ENCODE measurements at places on chromosomes 13 and 19.

- DNase-seq, result no peak
Measured at GRCh38 chr13:52001120-52001731, 10.0 kb downstream of the ATP7B start.

DNA sequence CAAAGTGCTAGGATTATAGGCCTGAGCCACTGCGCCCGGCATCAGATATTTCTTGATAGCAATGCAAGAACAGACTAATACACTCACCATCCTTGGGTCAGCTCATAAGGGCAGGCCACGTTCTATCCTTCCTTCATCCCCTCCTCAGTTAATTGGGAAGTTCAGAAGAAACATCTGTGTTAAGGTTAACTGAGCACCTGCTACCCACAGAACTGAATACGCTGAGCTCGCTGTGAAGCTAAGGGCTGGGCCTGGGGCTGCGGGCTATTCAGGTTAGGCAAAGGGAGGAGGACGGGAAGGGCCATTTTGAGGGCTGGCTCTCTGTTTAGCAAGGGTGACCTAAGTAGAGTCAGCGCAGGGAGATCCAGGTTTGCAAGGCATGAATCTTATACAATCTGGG, 43.0 kb upstream of the UQCRFS1 start:
- DNase-seq, result no peak

DNA sequence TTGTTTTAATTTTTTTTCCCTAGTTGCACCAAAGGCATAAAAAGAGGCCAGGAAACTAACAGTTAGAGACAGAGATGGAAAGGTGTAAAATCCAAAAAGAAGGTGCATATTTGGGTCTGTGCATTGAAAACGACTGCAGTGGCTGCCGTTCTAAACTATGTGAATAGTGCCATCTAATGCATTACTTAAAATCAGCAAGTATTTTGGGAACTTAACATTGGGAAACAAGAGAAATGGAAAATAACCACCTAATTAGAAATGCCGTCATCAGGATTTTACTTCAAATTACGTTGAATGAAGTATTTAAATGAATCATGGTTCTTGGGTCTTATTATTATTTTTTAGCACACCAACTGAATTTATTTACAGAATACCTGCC, 189.5 kb upstream of the MIR17HG start:
- DNase-seq, result peak; percentile 14

GRCh38 chr13:79457948-79458347, 23.0 kb upstream of the NDFIP2 start:
- no peak for DNase-seq

DNA sequence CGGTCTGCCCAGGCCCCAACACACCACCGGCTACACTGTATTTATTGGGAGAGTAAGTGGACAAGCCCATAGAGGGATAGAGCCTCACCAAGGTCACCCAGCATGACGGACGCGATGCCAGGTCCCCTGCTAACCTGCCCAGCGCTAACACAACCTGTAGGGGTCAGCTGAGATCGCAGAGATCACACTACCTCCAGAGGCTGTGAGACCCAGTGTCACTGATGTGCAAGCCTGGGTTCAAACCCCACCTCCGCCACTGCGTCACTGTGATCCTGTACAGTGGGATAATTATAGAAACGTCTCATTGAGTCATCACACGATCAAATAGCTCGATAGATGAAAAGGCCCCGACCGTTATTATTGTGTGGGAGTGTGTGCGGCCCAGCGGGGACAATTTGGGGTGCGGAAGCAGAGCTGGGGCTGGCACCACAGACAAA, 10.6 kb upstream of the TLE2 start:
- no peak for DNase-seq

DNA sequence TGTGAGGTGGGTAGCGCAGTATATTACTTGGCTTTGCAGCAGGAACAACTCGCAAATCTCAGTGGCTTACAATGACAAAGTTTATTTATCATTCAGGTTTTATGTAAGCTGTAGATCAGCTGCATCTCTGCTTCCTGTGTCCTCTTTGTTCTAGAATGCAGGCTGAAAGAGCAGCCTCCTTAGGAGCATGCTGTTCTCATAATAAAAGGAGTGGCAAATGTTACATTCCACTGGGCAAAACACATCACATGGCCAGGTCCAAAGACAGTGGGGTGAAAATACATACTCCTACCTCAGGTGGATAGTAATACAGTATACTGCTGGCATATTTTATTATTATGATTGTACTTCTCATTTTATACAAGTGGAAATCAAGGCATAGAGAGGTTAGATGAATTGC, 1.2 kb upstream of the CSNK1A1L start:
- DNase-seq, result no peak

DNA sequence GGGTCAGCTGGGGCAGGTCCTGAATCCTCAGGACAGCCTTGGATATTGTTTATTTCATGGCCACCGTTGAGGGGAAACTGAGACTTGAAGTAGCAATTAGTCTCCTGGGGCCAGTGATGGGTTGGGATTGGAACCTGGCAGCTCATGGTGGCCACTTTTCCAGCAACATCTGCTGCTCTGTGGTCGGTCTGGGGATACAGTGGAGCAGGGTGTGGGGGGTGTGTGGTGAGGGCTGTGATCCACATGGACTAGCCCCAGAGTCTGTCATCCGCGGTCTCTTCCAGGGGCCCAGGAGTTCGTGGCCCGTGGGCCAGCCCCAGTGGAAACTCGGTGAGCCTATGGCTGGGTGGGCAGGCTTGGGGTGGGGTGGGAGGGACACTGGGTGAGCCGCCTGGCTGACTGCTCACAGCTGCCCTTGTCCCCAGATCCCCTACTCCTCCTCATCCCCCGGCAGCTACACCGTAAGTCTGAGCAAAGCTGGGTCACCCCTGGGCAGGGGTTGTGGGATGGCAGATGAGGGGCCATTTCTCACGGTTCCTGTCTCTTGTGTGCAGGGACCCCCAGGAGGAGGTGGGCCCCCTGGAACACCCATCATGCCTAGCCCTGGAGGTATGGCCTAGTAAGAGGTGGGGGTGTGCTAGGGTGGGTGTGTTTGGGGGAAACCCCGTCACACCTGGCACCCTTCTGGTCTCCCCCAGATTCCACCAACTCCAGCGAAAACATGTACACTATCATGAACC, 5.5 kb downstream of the ISYNA1 start:
- no peak for DNase-seq

DNA sequence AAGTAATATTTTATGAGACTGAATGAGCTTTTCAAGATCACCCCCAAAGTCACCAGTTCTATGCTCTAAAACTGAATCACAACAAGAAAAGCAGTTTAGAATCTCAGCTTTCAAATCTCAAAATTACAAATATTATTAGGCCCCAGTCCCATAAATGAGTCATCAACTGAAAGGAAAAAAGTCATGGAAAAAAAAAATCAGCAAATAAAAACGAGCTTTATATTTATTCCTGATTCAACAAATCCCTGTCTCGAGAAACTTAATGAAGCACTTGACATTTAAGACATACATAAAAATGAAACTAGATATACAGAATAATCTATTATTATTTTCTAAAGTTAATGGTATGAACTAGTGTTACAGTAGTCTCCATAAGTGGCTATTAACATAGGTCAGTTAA, 203.0 kb downstream of the DIAPH3 start:
- no peak for DNase-seq

GRCh38 chr19:11373885-11374432, 507 bp upstream of the SWSAP1 start:
- DNase-seq, result no peak

DNA sequence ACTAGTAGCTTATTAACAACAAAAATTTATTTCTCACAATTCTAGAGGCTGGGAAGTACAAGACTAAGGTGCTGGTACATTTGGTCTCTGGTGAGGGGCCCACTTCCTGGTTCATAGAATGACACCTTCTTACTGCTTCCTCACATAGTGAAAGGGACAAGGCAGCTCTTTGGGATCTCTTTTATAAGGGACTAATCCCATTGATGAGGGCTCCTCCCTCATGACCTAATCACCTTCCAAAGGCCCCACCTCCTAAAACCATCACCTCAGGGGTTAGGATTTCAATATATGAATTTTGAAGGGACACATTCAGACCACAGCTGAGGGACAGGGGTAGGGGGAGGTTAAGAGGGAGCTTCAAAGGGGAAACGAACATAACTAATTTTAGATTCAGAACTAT, 20.3 kb downstream of the SPART start:
- DNase-seq, result no peak

DNA sequence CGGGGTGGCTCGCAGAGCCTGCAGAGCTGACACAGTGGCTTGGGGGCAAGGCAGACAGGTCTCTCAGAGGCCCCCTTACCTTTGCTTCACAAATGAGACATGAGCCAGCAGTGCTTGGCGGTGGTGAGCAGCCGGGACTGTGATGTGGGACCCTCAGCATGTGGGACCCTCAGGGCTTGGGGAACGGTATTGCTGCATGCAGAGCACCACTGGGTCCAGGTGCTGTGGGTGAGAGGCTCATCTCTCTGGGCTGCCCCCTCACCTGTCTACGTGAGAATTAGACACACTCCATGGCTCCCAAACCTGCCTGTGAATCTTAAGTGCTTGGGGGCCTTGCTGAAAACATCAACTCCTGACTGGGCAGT, 106.6 kb downstream of the COL4A2 start:
- no peak for DNase-seq

DNA sequence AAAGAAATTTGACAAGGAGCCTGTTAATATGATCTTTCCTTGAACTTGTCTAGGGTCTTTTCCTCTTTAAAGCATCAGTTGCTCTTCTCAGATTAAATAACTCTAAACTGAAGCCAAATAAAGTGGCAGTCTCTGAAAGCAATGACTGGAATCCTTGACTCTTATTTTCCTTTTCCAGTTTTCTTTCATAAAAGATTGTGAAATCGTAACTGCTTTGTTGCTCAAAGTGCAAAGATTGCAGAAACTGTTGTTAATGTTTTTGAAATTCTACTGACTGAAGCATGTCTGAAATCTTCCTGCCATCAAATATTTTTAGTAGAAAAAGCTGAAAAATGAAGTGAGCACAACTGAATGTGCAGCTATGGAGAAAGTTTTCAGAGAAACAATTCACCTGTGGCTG, 1.9 kb downstream of the NHLRC3 start:
- DNase-seq, result no peak

GRCh38 chr13:112331675-112332074, 44.5 kb upstream of the SPACA7 start:
- no peak for DNase-seq

DNA sequence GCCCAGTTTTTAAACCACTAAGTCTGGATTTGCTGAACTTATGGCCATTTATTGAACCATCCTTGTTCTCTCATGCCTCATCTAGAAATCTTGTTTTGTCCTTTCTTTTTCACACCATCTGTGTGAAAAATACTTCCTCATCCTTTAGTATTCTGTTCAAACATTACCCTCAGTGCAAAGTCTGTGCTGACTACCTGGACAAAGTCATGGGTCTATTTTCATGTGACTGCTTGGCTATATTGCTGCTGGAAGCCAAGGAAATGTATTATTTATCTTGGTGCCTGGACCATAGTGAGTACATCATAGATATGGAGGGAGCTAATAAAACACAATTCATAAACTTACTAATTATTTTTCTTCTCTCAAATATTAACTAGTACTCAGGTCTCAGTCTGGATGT, 312.5 kb downstream of the OXGR1 start:
- no peak for DNase-seq

DNA sequence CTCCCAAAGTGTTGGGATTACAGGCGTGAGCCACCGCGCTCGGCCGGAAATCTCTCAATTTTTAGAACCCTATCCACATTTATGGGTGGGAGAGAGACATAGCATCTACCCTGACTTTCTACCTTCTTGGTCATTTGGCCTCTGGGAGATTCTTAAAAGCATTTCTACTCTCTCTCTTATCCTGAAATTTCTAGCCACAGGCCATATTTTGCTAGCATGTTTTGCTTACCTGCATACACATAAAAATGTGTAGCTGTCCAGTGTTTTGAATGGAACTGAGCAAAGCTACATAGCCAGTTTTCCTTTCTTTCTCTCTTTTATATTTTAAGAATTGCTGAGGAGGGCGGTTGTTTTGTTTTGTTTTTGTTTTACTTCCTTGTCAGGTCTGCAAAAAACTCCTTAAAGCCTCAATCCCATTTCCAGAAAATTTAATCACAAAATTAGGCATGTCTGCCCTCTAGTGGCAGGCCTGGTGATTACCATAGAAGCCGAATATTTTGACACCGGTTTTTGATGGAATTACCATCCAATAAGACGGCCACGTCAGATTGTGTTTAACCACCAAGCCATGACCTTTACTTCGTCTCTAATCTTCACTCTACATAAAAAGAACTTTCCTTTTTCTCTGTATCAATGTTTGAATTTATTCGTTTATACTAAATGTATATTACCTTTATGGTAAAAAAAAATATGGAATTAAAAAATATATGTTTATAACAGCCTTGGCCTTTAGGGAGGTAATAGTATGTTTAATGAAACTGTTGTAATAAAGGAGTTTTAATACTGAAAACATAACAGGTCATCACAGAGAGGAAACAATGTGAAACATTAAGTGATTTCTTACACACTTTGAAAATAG, 34.4 kb upstream of the OXGR1 start:
- DNase-seq, result peak; percentile 16

DNA sequence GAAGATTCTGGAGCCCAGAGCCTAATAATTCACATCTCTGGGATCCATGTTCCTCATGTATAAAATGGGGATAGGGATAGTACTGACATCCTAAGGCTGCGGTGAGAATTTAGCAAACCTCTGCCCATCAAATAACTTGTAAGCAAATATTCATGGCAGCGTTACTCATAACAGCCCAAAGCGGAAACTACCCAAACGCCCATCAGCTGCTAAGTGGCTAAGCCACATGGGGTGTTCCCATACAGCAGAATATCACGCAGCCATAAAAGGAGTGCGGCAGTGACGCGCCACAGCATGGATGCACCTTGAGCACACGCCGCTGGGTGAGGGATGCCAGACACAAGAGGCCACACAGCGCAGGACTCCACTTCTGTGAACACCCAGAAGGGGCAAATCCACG, 19.7 kb downstream of the VRK3 start:
- no peak for DNase-seq

DNA sequence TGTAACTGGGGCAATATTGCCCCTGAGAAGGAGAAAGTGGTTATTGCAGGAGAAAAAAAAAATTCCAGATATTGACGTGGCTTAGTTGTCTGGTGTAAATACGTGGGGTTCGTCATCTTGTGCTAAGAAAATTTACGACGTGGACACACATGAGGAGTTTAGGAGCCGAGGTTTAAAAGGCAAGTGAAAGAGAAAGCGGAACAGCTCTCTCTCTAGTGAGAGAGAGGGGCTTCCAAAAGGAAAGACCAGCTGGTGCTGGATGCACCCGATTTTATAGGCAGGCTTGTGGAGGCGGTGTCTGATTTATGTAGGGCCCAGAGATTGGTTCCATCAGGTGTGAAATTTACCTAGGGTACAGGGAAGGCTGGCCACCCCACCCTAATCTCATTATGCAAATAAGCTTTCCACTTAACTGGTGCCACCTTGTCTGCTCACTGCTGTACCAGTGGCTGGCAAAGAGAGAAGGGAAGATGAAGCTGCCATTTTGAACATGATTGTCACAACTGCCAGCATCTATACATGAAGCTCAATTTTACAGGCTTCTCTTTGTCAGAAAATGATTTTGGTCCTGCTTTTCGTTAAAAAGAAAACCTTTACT, 845.1 kb downstream of the DACH1 start:
- no peak for DNase-seq
